T47D (cell line): ENCODE measurements at places on chromosomes 4 and X.
A peak's percentile ranks its signal among the peaks of the same experiment; 100 is the strongest.

- no peak for DNase-seq
These were observed 160.1 kb downstream of the EFHC2 start for GRCh38 chrX:44183329-44183728.

- peak; percentile 32 for DNase-seq
These were observed 839.1 kb downstream of the GLUD2 start for GRCh38 chrX:121886557-121886956.

DNA sequence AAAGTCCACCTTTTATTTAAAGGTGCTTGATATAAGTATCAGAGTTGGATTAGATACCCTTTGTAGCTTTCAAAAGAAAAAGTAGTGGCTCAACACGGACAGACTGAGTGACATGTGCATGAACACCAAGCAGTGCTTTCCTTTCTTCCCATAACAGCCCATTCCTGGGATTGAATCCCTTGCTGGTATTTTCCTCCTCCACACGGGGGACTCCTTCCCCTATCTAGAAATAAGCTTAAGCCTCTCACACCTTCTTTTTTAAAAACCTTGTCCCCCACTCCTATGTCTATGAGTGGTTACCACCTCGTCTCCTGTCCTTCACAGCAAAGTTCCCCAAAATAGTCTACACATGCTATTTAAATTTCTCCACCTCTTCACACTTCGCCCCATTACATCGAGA lies 5.1 kb downstream of the AP1S2 start:
- no peak for DNase-seq

DNA sequence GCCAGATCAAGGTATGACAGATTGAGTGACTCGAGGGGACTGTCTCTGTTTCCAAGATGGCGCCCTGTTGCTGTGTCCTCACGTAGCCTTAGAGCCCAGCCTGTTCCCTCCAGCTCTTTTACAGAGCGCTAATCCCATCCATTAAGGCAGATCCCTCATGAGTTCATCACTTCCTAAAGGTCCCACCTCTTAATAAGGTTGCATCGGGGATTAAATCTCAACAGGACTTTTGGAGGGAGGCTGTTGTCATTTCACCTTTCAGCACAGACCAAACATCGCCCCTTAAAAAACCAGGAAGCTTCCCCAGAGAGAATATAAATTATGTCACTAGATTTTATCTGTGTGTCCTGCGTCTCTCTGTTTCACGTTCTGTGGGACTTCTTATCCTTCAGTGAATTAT lies 32.6 kb upstream of the DHRSX start:
- no peak for DNase-seq

GRCh38 chr4:1752284-1753041 lies 31.1 kb downstream of the TACC3 start:
- DNase-seq = no peak

- no peak for DNase-seq
These were observed 50.1 kb downstream of the FBXW7 start for GRCh38 chr4:152485726-152486276.
